ENCODE measurements at places on chromosomes 4 and X.

- no peak for ATAC-seq
These were observed 348.8 kb downstream of the GBA3 start for GRCh38 chr4:23041501-23041900.

GRCh38 chr4:100486496-100486895 is 31.3 kb downstream of the EMCN start:
- no peak for ATAC-seq

DNA sequence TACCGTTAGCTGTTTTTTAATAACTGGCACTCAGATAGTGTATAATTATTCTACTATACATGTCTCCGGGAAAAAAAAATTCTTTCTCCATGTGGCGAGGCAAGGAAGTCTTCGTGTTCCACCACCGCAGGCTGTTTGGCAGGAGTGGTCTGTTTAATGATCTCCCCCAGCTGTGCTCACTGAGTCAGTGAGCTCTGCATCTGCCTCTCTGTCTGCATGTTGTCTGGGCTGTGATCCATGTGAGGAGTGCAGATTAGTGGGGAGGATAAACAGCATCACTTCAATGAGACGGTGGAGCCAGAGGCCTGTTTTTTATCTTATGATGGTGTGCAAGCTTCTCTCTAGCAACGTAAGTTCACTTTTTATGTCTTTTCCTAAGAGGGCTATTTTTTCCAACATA is 69.8 kb downstream of the RPS3A start:
- ATAC-seq = peak; percentile 31

GRCh38 chr4:139465922-139466321 is 12.0 kb downstream of the RAB33B start:
- ATAC-seq = no peak

- no peak for ATAC-seq
These were observed 18.4 kb upstream of the NRK start for GRCh38 chrX:105803891-105804290.

- no peak for ATAC-seq
These were observed 216.3 kb upstream of the SFRP2 start for GRCh38 chr4:154005171-154005520.

DNA sequence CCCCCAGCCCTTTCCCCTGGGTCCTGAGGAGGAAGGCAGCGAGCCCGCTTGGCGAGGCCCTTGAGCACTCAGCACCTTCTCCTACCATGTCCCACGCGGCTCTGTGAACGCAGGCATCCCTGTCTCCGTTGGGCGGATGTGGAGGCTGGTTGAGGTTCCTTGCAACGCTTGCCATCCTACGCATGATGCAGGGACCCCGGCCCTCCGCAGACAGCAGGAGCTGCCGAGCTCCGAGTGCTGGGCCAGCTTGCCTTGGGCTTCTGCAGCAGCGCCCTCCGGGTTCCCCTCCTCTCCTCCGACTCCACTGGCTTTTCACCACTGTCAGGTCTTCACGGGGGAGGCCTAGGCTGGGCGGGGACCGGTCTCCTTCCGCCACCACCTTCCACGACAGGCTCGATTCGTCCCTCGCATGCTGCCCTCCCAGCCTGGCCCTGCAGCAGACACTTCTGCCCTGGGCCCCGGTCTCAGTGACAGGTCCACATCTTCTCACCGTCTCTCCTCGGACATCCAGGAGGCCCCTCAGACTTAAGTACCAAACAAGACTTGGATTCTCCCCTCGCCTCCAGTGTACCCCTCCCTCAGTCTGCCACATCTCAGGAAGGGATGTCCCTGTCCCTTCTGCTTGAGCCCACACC is 67.6 kb upstream of the HGFAC start:
- ATAC-seq = no peak

DNA sequence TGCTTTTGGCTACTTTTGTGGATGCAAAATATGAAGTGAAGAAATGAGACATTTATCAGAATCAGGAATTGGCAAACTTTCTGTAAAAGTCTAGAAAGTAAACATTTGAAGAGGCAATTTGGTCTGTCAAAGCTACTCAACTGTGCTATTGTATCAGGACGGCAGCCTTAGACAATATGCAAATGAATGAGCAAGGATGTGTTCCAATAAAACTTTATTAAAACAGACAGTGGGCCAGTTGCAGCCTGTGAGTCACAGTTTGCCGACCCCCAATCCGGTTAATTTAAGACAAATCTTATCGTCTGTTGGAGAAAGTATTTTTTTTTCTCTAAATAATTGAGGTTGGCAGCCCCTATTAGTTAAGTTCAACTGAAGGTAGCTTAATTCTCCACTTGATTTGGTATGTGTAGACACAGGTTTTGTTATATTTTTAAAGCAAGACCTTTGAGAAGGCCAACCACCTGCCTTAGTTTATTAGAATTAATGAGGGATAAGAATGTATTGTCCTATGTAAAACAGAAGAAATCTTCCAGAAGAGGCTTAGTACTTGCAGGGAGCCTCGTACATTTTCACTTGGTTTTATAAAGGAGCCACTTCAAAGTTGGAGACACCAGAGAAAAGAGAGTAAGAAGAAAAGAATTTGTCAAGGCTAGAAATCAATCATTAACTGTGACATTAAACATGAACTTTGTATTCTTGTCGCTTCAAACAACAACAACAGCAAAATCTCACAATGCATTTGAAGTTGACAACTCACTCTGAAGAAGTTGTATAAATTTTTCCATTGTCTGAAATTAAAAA is 81.6 kb upstream of the FAT1 start:
- ATAC-seq = no peak

DNA sequence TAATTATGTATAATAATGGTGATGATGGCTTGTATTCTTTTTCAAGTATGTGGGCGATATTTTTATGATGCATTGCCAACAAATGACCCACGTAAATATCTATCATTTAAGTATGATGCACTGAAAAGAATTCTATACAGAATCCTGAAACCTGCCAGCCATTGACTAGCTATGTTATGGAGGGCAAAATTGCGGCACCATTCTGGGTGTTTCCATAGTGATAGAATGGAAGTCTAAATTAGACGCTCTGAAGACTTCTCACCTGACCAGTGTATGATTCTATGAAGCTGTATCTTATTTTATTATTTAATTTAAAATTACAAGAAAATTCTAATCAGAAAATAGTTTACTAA is 677 bp upstream of the CENPC start:
- ATAC-seq = no peak

GRCh38 chrX:150465326-150465725 is 102.2 kb downstream of the MAMLD1 start:
- ATAC-seq = no peak

DNA sequence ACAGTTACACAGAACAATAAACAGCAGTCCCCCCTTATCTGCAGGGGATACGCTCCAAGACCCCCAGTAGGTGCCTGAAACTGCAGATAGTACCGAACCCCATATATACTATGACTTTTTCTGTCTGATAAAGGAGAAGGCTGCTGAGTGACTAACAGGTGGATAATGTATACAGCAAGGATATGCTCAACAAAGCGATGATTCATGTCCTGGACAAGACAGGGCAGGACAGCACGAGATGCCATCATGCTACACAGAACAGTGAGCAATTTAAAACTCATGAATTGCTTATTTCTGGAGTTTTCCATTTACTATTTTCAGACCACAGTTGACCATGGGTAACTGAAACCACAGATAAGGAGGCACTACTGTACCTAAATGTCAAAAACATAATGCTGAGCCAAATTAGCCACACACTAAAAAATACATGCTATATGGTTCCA is 76.1 kb downstream of the MANBA start:
- ATAC-seq = peak; percentile 97

DNA sequence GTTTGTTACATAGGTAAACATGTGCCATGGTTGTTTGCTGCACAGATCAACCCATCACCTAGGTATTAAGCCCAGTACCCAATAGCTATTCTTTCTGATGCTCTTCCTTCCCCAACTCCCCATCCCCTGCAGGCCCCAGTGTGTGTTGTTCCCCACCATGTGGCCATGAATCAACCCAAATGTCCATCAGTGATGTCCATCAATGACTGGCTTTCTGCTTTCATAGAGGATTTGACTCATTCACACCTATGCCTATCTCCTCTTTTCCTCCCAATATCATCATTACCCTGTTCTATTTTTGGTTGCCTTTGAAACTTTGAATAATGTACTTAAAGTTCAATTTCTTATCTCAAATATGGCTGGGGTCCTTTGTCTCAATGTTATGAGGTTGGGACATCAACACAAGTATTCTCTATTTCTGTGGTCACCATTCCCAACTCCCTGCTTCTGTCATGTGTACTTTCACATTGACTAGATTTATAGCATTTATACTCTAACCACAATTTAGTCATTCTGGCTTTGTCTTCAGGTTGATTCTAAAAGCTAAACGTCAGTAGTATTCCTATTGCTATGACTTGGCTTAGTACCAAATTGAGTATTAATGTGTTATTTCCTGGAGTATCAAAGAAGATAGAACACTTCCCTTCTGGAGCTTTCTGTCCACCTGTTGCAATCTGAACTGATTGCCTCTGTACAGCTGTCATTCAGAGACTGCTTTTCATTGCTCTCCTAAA is 107.2 kb downstream of the TAB3 start:
- ATAC-seq = no peak

DNA sequence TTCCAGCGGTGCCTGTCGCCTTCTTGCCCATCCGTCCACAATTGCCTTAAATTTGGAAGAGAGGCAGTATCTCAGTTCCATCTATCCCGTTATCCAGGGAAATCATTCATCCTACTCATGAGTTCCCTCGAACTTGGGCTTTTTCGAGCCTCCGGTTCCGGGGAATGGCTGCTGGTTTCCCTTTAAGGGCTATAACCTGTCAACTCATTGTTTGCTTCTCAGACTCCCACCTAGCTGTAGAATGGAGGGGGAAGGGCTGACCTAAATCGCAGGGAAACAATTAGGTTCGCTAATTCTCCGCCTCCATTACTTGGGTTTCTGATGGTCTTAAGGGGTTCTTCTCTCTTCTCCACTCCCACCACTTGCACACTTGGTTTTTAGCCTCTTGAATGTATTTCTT is 1.2 kb downstream of the UCHL1 start:
- ATAC-seq = no peak

GRCh38 chr4:54586320-54586955 is 71.3 kb upstream of the KIT start:
- peak; percentile 64 for ATAC-seq

GRCh38 chr4:141826260-141826659 is 189.9 kb downstream of the IL15 start:
- ATAC-seq = no peak

- ATAC-seq = peak; percentile 34
These were observed 98.3 kb upstream of the MAOA start for GRCh38 chrX:43557792-43558191.

GRCh38 chr4:21695141-21695540 is 253.4 kb downstream of the KCNIP4 start:
- ATAC-seq = no peak

GRCh38 chrX:40759374-40759773 is 24.0 kb upstream of the MED14 start:
- ATAC-seq = no peak

GRCh38 chr4:186651624-186652023 is 72.0 kb downstream of the FAT1 start:
- ATAC-seq = no peak

GRCh38 chr4:26856906-26857277 is 3.7 kb upstream of the STIM2 start:
- ATAC-seq = no peak

DNA sequence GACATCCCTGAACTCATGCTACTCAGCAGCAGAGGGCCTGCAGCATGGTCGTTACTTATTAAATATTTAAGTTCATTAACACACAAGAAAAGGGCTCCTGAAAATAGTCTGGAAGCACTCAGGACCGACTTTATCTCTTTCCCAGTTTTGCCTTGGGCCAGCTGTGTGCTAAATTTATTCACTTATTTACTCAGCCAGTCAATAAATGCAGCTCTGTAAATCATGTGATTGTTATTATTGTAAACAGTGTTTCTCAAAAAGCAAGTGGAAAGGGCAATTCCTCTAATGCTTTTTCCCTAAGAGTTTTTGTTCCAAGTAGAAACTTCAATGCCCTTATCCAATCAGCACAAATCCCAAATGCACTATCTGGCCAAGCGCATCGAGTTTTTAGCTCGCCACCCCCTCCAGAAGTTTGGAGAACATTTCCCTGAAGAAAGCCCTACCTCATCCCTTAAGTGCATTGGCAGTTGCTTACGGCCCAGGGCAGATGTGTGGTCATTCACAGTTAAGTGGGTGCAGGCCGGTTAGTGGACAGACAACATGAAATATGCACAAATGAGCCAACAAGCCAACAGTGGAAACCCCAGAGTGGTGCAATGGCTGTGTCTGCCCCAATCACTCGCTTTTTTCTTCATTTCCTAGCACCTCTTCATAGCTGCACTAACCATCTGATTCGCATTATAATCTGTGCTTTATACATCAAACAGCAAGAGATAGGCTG is 125.8 kb downstream of the SMIM20 start:
- no peak for ATAC-seq

DNA sequence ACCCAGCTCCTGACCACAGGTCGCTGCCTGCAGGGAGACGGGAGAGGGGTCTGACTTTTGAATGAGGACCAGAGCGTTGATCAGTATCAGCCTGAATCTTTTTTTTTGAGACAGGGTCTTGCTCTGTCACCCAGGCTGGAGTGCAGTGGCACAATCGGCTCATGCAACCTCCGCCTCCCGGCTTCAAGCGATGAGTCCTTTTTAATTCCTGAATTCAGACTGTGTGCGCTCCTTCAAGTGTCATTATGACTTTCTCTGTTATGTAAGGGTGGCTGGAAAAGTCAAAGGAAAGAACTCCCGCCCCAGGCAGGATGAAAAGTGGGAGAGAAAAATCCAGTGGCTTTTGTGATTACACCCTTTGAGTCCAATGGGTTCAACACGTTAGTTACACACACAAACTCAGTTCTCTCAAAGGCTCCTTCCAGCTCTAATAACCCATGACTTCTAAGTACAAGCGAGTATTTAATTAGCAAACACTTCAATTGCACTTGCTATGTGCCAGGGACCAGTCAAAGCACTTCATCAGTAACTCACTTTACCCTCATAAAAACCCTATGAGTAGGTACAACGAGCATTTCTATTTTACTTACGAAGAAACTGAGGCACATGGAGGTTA is 44.4 kb downstream of the PDHA1 start:
- ATAC-seq = no peak

GRCh38 chr4:98639523-98639922 is 18.9 kb downstream of the TSPAN5 start:
- no peak for ATAC-seq

GRCh38 chr4:181127171-181127570 is 1116.0 kb upstream of the TENM3 start:
- ATAC-seq = no peak

- no peak for ATAC-seq
These were observed 26.3 kb downstream of the PDHA1 start for GRCh38 chrX:19370061-19370460.

- ATAC-seq = no peak
These were observed 60.7 kb upstream of the NXF3 start for GRCh38 chrX:103153661-103154060.

GRCh38 chr4:103354006-103354405 is 155.9 kb upstream of the CENPE start:
- no peak for ATAC-seq

DNA sequence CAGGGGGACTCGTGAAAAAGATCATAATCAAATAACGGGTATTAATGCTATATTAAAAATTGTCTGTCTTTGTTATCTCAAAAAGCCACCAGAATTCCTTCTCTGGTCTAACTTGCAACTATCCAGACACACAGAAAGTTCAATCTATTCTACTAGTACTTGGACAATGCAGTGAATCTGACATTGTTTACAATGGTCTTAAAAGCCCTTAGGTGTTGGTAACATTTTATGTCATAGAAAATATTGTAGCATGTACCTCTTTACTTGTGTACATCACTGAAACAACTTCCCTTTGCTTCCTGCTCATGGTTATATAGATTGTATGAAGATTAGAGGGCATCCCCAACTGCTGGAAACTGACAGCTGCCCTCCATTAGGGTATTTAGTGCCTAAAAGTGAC is 71.1 kb upstream of the PPP3CA start:
- no peak for ATAC-seq

Measured in esophagus mucosa (tissue), 1 donor.